Coronary artery (tissue), 2 donors: ENCODE measurements at places on chromosomes 7 and 10.
A peak's percentile ranks its signal among the peaks of the same experiment; 100 is the strongest.

DNA sequence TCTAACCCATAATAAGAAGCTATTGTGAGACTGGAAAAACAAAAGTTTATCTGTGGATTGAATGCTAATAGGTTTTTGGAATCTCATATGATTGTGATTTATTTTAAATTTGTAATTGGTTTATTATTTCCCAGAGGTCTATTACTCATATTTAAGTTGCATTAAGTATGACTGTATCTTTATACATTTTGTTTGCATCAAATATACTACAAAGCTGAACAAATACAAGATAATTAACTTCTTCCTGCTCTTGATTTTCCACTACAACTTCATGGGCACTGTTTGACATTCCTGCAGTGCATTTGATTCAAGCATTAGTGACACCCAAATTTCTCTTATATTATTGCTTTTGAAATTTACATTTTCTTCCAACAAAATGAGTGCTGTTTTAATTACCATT, 303.8 kb upstream of the LRRTM3 start:
- DNase-seq, result no peak

- no peak for DNase-seq
Observed at GRCh38 chr7:102864958-102865357, 47.8 kb upstream of the LRRC17 start.

- no peak for DNase-seq
Observed at GRCh38 chr7:79822620-79823240, 311.9 kb upstream of the GNAI1 start.

- DNase-seq, result peak; percentile 77
Observed at GRCh38 chr7:601036-601594, 81.5 kb upstream of the PDGFA start.

DNA sequence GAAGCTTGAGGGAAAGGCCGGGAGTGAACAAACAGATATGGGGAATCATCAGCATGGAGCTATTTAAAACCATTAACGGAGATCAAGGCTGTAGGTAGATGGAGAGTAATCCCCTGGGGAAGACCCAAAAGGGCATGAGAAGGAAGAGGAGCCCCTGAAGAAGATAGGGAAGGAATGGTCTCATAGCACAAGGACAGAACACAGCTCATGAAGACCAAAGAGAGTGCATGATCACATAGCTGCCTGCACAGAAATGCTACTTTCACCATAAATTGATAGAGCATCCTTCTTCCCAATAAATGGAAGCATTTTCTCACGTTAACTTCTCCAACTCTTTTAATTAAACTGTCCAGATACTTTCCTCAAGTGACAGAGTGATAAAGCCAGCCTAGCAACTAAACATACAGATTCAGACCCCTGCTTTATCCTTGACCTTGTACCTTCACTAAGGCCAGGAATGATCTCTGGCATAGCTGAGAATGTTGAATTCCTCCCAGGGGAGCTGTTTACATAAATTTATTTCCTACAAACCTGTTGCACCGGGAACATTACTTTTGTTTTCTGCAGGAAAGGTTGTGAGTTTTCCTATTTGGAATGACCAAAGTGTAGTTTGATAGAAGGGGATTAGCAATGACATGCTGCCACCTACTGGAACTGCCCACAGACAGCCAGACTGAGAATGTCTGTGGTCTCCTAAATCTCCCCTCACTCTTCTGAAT, 110.8 kb upstream of the LRGUK start:
- no peak for DNase-seq

DNA sequence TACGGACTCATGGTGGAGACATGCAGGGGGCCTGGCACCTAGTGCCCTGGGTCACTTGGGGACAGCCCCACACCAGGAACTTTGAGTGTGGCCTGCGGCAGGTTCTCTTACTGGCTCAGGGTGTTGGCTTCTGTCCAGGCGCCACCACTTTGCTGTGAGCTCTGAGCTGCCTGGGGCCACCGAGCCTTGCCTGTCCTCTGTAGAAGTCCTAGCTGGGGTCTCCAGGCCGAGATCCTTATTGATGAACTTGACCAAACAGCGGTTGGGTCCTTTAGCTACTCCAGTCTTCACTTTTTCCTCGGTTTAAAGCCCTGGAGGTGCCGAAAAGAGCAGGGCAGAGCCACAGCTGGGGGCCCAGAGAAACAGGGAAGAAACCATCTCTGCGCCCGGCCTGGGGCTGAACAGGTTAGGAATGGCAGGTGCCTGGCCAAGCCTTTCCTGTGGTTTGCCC, 41.3 kb downstream of the ZNF467 start:
- peak; percentile 46 for DNase-seq

DNA sequence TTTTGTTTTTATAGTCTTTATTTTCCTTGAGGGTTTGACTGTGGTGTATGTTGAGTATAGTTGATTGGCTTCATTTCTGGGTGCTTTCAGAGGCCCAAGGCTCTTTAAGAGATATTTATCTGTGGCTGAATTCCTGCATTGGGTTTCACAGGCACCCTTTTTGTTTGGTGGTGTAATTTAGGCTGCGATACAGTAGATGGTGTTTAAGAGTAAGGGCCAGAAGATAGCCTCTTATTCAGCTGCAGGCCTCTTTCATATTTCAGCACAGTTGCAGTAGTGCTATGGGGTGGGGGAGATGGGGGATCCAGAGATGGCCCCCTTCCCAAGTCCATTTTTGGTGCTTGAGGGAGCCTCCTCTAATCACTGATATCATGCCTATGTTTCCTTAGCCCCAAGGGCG, 69.7 kb downstream of the MGAM2 start:
- DNase-seq, result no peak

- DNase-seq, result no peak
Observed at GRCh38 chr7:50449501-50449880, 659 bp downstream of the FIGNL1 start.

- no peak for DNase-seq
Observed at GRCh38 chr7:24732646-24733413, 24.4 kb downstream of the GSDME start.

DNA sequence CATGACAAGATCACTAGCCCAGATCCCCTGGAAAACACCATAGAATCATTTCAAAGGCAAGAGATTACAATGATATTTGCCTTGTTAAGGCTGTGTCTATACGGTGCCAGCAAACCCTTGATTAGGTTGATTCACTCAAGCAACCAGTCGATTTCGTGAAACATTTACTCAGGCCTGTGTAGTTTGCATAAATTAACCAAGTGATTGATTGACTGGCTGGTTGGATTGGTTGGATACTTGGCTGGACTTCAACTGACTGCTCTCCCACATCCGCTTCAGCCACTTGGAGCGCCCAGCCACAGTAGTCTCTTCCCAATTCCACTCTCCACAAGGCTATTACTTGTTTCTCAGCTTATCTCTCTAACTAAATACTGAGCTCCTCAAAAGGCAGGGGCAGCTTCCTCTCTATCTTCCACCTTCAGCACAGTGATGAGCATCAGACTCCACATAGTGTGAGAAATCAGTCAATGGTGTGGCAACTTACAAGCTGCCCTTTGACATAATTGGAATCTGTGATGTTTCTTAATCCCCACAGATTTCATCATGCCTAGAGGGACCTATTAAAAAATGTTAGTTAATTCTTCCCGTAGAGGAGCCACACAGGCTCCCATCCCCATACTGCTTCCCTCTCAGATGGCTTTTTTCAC, 217.4 kb downstream of the GRM8 start:
- no peak for DNase-seq

GRCh38 chr7:101239191-101239950, 1.8 kb upstream of the CLDN15 start:
- DNase-seq, result no peak

DNA sequence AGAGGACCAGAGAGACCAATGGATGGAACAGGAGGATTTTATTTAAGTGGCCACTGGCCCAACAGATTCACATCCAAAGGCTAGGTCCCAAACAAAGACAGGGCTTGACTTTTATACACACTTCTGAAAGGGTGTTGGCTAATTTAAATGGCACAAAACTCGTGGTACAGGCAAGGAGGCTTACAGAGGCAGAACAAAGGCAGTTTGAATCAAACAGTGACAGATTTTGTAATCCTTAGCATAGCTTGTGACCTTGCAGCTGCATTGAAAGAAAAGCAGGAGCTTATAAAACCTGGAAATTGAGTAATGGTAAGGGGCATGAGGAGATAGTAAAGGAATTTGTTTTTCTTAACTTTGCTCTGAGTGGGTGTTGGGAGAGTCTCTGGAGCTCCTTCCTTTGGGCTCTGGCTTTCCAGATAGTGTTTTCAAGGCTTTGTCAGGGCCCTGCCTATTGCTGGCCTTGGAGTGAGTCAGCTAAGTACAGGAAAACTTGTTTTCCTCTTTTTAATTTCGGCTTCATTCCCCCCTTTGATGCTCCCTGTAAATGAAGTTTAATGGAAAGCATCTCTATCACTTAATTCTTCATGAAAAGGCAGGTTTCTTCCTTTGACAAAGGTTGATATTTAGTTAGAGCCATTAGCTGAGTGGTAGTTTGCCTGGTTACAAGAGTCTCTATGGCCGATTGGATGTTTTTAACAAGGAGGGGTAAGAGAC, 96.9 kb downstream of the TRIM24 start:
- no peak for DNase-seq

GRCh38 chr10:36114913-36115312, 472.8 kb upstream of the FZD8 start:
- no peak for DNase-seq

- DNase-seq, result no peak
Observed at GRCh38 chr7:17814058-17814457, 126.2 kb downstream of the SNX13 start.

DNA sequence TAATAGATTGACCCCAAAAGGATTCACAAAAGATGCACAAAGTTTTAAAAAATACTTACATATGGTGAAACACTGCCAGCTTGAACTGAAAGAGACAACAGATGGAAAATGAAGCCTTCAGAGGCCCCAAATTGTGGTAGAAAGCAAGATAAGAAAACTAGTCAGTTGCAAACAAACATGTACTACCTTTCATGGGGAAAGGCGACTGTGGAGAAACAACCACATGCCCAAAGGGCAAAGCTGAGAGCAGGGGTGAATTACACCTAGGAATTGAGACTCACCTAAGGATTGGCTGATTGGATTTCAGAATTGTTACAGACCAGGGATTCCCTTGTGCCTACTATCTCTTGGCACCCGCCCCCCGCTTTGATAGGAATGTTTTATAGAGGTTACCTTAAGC, 13.1 kb downstream of the EPC1 start:
- DNase-seq, result no peak

GRCh38 chr7:69762821-69763352, 164.6 kb downstream of the AUTS2 start:
- DNase-seq, result no peak

GRCh38 chr7:95718577-95719410, 53.6 kb upstream of the DYNC1I1 start:
- no peak for DNase-seq

DNA sequence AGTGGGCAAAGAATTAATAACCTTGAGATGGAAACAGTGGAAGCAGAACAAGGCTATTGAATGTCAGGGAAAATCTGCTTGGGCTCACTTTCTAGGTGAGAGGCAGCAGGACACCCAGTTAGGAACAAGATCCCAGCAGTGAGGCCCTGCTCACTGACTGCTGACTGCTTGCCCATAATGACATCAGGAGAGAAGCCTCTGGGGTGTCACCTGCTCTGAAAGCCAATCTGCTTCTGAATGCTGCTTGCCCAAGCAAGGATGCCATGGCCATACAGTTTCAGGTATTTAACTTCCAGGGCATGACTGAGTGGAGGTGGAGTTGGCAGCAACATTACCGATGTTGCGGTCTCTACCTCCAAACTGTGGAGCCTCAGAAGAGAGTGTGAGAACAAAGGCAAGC, 11.7 kb upstream of the WAPL start:
- DNase-seq, result no peak

GRCh38 chr10:96255549-96256333, 15.6 kb downstream of the BLNK start:
- DNase-seq, result no peak

- DNase-seq, result no peak
Observed at GRCh38 chr7:921071-921461, 33.4 kb downstream of the ADAP1 start.

DNA sequence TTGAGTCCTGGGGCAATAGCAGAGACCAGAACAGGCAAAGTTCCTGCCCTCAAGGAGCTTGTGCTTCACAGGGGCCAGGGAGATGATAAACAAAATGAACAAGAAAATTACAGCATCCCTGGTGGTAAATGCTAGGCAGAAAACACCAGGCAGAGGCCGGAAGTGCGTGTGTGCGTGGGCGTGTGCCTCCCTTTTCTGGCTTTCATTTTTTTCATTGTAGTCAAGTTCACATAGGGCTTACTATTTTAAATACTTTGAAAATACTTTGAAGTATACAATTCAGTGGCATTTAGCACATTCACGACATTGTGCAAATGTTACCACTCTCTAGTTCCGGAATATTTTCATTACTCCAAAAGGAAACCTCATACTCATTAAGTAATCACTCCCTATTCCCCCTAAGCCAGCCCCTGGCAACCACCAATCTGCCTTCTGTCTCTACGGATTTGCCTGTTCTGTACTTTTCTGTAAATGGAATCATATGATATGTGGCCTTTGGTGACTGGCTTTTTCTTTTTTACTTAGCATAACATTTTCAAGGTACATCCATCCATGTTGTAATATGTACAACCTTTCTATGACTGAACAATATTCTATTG, 88.1 kb upstream of the PDCD4 start:
- DNase-seq, result no peak

GRCh38 chr10:104028823-104029520, 56.7 kb downstream of the COL17A1 start:
- no peak for DNase-seq

- no peak for DNase-seq
Observed at GRCh38 chr10:21135023-21135931, 238.2 kb upstream of the NEBL start.

GRCh38 chr7:24401628-24402593, 117.9 kb downstream of the NPY start:
- no peak for DNase-seq

DNA sequence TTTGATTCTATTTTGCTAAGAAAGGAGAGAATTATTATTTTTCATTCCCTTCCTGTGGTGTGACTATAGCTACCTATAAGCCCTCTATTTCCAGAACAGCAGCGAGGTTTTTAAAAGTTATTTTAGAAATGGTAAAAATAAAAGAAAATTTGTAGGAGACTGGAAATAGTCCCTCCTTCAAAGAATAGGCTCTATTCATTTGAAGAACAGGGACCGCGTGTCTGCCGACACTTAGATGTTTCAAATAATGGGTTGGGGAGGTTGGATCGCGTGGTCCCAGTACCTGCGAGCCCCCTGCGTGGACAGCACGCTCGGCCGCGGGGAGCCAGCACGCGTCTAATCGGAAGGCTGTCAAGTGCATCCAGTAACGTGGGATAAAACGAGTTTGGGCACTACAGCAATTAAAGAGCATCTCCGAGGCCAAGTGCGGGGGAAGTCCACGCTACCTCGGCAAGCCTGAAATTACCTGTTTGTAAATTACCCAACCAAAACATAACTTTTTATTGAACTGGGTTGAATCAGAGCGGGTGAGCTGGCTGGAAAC, 1.0 kb downstream of the CACNA2D1 start:
- no peak for DNase-seq

DNA sequence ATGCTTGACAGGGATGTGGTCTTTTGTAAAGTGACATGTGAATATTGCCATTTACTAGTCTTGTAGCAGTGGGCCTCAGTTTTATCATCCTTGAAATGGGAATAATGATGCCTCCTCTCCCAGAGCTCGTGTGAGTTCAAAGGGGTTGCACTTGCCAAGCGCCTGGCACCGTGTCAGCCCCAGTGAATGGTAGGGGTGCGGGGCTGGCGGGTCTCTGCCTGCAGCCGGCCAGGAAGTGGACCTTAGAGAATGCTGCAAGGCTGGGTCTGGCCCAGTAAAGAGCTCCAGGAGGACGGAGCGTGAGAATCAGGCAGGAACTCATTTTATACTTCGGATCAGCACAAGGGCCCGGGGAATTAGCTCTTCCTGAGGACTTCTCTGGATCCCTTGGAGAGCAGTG, 524.4 kb upstream of the FOXK1 start:
- no peak for DNase-seq

GRCh38 chr7:87420173-87420572, 55.3 kb downstream of the ABCB4 start:
- no peak for DNase-seq
